ENCODE measurements at places on chromosomes 5 and 9.

- DNase-seq, result no peak
Measured at GRCh38 chr9:128026255-128026772, 40.8 kb downstream of the NAIF1 start.

DNA sequence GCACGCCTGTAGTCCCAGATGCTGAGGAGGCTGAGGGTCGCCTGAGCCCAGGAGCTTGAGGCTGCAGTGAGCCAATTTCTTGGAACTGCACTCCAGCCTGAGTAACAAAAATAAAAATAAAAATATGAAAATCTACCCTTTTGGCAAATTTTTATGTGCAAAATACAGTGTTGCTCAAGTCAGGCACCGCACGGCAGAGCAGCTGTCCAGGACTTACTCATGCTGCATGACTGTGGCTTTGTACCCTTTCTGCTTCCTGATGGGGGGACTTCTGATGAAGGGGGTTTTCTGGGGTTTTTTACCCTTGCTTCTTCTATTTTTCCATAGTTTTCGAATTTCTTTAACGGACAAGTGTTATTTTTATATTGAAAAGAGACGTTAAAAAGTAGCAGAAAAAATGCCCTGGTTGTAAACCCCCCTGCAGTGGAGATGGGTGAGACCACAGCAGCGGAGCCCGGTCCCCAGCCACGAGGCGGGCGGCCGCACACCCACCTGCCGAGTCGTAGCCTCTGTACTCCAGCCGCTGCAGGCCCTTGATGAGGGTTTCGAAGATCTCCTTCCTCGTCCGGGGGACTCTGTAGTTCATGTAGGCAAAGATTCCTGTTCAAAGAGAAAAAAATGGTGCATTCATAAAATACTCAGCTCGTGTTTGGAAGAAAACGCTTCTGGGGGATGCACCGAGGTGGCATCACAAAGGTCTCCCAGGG, 15.0 kb downstream of the GFPT2 start:
- no peak for DNase-seq

DNA sequence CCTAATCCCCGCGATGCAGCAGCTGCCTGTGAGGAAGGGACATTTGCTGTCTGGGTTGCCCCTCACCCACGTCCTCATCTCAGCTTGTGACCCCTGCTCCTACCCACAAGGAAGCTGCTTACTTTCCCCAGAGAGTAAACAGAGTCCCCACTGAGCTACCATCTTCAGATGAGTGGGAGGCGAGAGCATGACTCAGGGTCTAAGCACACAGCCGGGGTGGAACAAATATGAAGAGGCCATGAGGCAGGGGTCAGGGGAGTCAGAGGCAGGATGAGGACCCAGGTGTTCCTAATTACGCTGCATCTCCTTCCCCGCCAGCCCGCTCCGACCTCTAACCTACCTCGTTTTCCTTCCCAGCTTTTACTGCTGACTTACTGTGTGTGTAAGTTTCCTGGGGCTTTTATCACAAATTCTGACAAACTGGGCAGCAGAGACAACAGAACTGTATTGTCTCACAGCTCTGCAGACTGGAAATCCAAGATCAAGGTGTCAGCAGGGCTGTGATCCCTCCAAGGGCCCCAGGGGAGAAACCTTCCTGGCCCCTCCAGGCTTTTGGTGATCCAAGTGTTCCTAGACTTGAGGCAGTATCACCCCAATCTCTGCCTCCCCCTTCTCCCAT, 94.0 kb upstream of the DNAH5 start:
- DNase-seq, result no peak

DNA sequence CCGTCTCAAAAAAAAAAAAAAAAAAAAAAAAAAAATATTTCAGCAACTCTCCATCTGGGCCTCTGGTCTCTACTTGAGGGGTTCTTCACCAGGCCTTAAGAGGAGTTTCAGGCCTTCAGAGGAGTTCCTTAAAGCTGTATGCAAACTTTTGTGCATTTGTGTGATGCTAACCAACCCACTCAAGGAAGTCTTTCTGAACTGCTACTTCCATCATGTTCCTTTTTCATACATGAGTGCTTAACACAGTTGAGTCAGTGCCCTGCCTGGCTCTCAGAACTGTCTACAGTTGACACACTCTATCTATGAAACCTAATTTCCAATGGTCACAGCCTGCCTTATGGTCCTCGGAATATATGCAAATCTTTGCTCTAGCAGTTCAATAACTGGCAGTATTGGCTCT, 146.5 kb downstream of the MEF2C start:
- no peak for DNase-seq

All from WTC11 (cell line).